Neuronal stem cell (in vitro differentiated cells): ENCODE measurements at places on chromosomes 4 and X.
A peak's percentile ranks its signal among the peaks of the same experiment; 100 is the strongest.

DNA sequence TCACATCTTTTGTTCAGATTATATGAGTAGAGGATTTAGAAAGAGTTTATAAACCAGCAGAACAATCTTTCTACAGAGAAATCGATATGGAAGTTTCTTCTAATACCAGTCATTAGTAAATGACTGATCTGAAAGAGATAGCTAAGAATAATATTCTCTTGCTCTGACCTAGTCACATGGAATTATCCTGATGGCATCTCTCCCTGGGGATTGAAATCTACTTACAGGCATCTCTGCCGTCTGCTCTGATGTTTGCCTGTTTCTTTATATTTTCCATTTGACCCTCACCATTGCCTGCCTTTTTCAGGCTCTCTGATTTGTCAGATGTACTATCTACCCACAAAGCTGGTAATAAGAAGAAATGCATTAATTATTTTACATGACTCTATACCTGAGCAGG, 1157.3 kb downstream of the PCDH7 start:
- no peak for DNase-seq

DNA sequence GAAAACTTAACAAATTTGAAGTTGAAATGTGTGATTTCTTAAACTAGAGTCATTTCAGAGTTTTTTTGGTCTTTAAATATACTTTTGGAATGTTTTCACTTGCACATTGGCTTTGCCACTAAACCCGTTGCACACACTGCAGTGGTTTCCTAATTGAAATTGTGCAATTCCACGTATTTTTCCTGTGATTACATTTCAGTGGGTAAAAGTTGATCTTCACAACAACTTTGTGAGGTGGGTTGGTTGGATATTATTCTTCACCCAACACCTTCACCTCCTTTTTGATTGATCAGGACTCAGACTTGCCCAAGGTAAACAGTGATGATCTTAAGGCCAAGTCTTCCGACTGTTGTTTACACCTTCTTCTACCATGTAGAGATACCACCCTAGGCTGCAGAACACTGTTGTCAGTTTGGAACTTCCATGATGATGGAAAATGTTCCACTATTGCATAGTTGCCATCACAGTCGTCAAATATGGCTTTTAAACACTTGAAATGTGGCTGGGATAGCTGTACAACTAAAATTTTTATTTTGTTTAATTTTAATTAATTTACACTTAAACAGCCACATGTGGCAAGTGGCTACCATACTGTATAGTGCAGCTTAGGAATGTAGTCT, 13.7 kb downstream of the SEPTIN11 start:
- no peak for DNase-seq

DNA sequence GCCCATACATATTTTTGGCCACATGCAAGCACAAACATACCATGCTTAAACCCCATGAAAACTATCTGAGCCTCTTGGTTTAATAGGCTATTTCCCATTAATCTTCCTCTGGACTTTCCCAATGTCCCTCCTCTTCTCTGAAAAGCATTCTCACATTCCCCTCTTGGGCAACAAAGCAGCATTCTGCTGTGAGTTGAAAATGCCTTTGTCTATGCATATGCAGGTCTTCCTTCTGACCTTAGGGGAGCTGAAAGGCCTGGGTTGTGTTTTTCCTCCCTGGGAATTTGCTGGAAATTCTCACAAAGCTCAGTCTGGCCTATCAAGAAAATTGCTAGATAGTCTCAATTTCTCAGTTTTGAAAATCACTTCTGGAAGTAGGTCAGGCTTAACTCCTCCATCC, 4.2 kb downstream of the VSIG4 start:
- DNase-seq, result no peak

- DNase-seq, result peak; percentile 44
These were observed at the start of gene TMEM150C for GRCh38 chr4:82561786-82562563. TSS of gene TMEM150C (minus strand) at chr4:82561988. CDS start at chr4:82504657, 57,331 bp downstream.

DNA sequence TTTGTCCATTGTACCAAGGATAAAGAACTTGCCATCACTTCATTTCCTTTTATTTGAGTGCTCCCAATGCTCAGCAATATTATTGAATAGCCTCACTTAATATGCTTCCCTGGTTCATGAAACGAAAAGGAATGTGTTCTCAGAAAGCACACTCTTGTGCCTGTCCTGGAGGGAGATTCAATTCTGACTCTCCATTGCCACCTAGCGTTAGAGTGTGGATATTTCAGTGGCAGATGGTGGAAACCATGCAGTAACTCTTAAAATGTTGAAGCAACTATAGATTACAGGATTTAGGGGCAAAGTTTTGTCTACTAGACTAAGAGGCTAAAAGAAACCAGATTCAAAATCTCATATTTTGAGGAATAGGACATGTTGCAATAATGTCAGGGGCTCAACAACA, 36.0 kb downstream of the GAB3 start:
- peak; percentile 35 for DNase-seq

GRCh38 chr4:32748498-32748897, 2028.3 kb downstream of the PCDH7 start:
- no peak for DNase-seq

GRCh38 chrX:41412261-41413081, 34.7 kb upstream of the NYX start:
- DNase-seq, result no peak

DNA sequence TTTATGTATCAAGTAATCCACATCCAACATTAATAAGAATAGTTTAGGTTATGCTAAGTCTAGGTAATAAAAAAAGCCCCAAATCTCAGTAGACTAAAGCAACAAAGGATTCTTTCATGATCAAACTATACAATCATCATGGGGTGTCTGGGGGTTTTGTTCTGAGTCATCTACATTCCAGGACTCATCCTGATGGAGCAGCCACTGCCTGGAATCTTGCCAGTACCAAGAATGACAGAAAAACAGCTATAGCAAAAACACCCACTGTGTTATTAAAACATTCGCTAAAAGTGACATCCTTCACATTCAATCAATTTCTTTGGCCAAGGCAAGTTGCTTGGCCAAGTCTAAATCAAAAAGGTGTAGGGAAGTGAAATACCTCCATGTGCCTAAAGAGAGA, 3.9 kb upstream of the ARHGEF38 start:
- DNase-seq, result no peak

DNA sequence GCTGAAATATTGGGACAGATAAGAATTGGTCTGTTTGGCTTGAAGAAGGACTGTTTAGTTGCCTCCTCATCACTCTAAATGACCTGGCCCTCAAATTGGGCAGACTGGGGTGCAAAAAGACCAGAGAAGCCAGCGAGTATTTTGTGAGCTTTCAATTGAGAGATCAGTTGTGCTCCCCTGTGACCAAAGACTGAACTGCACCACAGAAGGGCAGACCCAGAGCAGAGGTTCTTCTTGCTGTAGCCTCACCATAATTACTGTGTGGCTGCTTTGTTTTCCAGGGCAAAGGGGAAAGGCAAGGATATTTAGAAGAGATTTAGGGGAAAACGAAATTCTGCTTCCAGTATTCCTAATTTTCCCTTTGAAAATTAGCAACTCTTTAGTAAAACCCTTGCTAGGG, 104.0 kb upstream of the MBNL3 start:
- peak; percentile 2 for DNase-seq

- no peak for DNase-seq
These were observed 211.9 kb upstream of the EOLA2 start for GRCh38 chrX:150150076-150150779.

DNA sequence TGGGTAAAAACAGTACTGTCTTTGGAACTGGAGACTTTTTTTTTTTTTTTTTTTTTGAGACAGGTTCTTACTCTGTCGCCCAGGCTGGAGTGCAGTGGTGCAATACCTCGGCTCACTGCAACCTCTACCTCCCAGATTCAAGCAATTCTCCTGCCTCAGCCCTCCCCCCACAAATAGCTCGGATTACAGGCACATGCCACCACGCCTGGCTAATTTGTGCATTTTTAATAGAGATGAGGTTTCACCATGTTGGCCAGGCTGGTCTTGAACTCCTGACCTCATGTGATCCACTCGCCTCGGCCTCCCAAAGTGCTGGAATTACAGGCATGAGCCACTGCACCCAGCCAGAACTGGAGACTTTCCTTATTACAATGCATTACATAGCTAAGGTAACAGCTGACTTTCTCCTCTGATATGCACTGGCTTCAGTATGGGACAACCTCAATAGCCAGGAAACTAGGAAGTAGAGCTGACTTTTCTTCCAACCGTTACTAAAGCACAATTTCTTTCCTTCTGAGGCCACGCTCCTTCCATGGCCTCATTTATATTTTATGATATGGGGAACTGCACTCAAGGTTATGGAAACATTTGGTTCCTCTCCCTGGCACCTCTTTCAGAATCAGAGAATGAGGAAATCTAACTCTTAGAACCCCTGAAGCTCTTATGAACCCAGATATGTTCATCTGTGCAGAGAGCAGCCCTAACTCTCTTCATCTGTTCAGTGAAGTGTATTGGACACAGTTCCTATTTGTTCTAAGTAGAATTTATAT, 53.5 kb upstream of the FAM9B start:
- DNase-seq, result no peak

DNA sequence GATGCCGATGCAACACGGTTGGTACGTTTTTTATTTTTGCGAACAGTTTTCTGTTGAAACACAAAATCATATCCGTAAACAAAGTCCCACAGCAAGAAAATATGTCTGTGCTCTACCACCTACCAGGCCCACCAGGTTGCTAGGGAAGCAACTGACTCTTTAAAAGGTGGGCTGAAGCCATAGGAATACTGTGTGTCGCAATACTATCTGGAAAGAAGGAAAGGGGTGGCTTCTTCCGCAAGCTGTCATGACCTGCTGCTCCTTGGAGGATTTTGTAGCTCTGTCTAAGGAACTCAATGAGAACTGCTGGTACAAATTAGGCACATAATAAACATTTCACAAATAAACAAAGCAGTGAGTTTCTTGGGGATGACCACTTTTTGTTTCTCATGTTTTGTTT, 46.5 kb downstream of the BEND2 start:
- DNase-seq, result no peak

DNA sequence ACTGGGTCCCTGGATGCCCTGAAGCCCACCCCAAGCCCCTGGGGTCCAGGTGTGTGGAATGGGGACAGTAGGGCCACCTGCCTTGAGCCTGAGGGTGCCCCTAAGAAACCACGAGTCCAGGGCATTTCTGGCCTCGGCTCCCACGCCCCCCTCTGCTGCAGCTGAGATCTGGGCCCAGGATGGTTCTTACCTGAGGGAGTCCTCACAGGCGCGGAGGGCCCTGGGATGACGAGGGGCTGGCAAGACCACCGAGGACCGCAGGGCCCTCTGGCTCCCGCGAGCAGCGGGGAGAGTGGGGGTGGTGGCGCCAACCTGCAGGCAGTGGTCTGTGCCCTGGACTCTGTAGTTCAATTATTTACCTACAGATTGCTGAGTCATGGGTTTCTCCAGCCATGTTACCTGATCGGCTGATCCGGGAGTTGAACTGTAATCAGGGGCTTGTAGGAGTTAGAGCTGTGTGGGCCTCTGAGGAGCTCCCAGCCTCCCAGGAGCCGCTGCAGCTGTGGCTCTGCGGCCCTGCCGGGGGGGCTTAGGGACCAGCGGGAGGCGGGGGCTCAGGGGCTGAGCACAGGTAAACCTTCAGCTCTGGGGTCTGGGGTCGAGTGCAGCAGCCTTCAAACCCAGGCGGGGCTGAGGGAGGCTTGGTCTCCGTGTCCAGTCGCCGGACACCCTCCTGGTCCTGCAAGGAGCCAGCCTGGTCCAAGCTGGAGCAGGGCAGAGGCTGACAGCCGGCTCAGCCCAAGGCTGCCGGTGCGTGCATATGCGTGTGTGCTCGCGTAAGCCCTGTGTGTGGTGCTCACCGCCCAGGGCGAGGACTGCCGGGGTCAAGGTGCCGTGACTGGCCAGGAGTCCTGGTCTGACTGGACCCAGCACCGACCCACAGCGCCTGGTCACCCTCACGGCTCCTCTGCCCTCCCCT, at the start of gene SLC26A1:
Gene SLC26A1, minus strand, starts transcription at position 294 of the 919 bp plus-strand sequence. CDS start 1,701 bp downstream, outside the sequence.
- no peak for DNase-seq

DNA sequence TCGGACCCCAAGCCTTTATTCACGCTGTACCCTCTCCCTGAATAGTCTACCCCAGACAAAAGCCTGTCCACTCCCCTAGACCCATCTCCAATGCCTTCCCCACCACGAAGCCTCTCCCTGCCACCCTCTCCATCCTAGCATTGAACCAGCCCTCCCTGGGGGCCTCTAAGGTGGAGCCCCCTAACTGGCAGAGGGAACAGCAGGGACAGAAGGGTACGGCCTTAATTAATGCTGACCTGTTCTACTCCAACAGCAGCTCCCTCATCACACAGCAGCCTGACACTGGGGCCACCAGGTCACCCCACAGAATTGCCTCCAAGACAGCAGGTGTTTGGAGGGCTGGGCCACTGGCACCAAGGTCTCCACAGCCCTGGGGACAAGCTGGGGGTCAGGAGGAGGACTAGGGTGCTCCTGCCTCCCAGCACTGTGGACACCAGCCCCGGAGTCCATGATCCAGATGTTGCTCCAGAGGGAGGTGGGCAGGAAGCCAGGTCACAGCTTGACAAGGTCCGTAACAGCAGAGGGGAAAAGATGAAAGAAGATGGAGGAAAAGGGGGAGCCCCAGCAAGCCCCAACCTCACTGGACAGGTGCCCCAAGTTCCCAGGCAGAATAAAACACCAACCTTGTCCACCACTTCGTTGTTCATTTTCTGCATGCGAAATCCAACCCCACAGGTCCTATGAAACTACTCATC, 3.7 kb downstream of the CRMP1 start:
- no peak for DNase-seq

- DNase-seq, result no peak
These were observed 63.0 kb upstream of the RBPJ start for GRCh38 chr4:26257850-26258249.

GRCh38 chr4:101853028-101853427, 62.5 kb downstream of the BANK1 start:
- no peak for DNase-seq

DNA sequence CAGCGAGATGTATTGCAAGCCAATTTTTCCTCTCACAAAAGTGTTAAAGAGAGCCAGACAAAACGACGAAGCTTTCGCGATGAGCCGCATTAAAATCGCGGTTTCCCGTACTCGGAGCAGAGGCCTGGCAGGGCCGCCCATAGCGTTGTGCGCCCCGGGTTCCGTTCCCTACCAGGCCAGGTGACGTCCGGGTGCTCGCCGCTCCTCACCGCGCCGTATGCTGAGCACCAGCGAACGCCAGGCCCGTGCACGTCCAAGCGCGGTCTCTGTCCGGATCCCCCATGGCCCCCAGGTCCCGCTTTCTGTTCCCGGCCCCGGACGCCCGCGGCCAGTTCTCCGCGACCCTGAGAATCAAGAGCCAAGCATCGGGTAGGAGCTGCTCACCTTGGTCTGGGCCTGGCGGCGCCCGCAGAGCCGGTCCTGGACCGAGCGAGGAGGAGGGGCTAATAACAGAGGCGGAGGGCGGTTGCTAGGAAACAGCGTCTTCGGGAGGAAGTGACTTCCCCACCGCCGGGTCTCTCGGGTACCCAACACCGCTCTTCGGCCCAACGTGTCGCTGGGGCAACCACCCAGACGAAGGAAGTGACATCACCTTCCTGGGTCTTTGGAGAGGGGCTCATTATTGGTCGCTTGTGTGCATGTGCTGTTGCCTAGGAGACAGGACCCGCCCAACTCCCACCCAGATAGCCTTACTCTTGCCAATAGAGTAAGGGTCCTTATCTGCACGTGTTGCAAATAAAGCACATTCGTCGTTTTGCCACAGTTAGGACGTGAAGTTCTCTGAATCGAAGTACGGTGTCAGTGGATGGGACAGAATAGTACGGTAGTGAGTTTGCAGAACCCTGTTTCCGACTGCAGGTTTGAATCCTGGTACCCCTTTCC, at the start of gene MAP9:
Gene MAP9, minus strand, starts transcription at position 579 of the 882 bp plus-strand sequence. CDS start 1,115 bp downstream, outside the sequence.
- peak; percentile 93 for DNase-seq

- no peak for DNase-seq
These were observed 24.2 kb downstream of the CNKSR2 start for GRCh38 chrX:21398426-21398825.
